ENCODE measurements at places on chromosomes 1 and 21.

DNA sequence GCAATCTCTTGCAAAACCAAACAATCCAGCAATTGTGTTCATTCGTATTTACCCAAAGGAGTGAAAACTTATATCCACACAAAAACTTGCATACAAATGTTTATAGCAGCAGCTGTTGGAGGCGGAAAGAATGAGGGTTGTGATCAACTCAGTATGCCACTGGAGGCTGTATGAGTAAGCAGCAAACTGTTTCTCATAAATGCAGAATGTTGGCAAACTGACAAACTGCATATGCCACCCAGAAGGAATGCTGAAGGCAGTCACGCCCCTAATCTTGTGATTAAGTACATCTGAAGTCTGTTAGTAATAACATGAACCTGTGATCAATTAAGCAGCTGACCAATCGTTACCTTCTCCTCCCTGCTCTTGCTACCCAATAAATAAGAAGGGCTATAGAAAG lies 60.5 kb upstream of the CR2 start:
- DNase-seq, result peak; percentile 17

DNA sequence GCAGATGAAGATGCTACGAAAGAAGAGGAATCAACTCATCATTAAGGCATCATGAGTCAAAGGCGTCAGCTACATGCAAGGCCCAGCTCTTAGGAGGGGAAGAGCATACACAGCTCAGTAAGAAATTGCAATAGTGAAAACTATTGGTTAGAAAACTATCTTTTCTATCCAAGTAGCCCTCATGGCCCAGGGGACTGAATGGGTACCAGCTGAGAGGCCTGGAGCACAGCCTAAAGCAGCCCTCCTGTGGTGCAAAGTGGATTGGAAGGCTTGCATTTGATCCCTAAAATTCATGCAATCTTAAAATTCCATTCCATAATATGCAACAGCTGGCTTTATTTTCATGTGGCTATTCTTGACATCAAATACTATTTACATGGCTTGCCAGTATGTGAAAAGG lies 251.8 kb upstream of the USP24 start:
- DNase-seq, result no peak

DNA sequence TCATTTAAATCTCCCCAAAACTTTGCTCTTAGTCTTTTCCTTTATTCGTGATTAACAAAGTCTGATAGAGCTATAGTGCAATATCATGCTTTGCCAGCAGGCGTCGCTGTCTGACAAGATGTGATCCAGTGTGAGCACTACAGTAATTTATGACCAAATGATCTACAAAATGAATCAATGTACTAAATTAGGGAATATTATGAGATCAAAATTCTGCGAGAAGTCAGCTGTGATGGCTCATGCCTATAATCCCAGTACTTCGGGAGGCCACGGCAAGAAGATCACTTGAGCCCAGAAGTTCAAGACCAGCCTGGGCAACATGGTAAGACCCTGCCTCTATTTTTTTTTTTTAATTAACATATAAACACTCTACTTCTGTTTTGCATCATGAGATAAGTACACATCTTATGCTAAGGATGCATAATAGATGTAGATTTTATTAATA lies 3.6 kb upstream of the SPSB1 start:
- DNase-seq, result no peak

DNA sequence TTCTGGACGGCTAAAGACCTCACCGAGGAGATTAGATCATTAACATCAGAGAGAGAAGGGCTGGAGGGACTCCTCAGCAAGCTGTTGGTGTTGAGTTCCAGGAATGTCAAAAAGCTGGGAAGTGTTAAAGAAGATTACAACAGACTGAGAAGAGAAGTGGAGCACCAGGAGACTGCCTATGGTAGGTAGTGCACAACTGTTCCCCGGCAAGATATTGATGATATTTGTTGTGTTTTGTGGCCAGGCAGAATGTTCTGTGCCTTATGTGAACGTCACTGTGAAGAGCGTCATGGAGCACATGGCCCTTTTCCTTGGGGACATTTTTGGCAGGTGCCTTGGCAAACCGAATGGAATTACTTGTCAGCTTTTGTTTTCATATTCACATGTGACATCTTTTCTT lies 191.7 kb downstream of the DISC1 start:
- DNase-seq, result no peak

DNA sequence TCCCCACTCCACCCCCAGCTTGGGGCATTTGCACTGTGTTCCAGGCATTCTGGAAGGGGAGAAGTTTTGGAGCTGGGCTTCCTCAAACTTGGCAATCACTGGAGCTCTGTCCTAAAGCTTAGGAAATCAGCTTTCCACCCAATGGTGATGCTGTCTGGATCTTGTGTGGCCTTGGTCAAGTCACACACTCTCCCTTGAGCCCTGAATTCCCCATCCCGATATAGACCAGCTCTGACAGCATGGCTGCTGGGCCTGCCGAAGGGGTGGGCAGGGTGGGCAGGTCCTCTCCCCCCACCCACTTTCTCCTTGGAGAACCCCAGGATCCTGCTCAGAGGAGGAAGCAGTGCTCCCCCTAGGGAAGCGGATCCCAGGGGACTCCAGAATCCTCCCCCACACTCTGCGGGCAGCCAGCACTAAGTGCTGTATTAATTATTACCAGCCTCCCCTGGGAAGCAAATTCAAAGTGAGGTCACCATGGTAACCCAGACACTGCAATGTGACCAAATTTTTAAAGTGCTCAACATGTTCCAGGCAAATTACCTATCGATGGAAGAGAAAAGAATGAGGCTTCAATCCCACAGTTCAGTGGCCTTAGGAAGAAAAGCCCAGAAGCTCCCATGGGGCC lies 21.3 kb upstream of the LDLRAP1 start:
- no peak for DNase-seq

- no peak for DNase-seq
These were observed 48.0 kb upstream of the TMEM125 start for GRCh38 chr1:43221797-43222196.

- no peak for DNase-seq
These were observed 131.4 kb downstream of the HS2ST1 start for GRCh38 chr1:87045761-87046304.

DNA sequence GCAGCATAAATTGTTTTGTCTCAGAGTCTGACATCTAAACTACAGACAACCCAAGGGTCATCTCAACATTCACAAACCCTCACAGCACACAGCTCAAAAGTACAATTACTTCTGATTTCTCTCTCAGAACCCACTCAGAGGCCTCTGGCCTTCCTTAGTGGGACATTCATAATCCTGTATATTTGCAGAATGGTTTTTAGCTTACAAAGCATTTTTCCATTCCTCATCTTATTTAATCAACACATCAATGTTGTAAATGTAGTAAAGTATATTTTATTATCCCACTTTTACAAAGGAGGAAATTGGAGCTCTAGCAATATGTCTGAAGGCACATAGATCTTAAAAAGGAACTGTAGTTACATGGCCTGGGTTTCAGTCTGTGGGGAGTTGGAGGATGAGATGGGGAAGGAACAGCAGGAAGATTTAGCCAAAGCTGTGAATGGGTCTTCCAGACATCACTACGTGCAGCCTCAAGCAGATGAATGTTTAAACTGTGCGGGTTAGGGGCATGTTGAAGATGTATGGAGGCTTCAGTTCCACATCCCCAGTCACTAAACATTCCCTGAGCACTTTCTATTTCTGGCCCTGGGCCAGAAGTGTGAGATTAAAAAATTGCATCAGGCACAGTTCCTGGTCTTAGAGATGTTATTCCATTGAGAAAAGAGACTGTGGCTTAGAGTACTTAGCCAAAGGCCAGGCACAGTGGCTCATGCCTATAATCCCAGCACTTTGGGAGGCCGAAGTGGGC lies 13.3 kb downstream of the AKNAD1 start:
- no peak for DNase-seq

DNA sequence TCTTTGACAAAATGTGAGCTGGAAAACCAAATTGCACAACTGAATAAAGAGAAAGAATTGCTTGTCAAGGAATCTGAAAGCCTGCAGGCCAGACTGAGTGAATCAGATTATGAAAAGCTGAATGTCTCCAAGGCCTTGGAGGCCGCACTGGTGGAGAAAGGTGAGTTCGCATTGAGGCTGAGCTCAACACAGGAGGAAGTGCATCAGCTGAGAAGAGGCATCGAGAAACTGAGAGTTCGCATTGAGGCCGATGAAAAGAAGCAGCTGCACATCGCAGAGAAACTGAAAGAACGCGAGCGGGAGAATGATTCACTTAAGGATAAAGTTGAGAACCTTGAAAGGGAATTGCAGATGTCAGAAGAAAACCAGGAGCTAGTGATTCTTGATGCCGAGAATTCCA lies 42.7 kb downstream of the CENPF start:
- no peak for DNase-seq

GRCh38 chr1:70672442-70672888 lies 261.4 kb downstream of the CTH start:
- no peak for DNase-seq

DNA sequence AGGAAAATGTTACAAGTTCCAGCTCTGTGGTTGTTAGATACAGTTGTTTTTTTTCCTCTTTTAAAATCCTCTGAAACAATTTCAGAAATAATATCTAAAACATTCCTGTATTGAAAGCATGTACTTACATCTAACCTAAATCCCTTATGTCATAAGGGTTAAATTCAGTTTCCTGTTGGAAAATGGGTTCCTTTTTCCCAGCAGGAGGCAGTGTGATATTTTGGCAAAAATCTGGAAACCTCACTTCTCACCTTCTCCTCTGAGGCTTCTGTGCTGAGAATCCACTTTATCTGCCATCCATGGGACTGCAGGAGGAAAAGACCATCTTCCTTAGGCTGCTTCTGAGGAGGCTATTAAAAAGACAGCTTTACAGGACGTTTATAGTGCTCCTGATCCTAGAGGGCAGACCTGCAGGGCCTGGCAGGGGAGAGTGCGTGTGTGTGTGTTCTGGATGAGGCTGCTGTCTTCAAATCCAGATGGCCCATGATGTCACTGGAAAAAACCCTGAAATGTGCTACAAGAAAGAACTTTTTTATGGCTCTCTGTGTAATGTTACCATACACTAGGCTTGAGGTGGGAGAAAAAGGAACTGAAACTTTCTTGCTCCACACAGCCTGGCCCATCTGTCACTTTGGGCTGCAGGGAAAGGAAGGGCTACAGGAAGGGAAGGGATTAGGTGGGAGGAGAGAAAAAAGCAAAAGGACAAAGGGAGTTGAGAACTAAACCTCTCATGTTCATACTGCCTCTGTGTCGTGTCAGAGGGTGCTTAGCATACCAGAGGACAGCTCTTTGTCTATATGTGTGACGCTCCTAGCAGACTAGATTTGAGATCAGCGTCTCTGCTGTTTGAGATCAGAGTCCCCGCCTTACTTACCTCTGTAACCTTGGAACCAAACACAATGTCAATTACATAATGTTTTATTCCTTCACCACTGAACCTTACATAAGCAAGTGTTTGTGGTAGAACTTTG lies 379.2 kb upstream of the SPAG17 start:
- DNase-seq, result no peak

GRCh38 chr1:125119024-125119441 lies 3934.3 kb downstream of the SRGAP2C start:
- DNase-seq, result no peak

DNA sequence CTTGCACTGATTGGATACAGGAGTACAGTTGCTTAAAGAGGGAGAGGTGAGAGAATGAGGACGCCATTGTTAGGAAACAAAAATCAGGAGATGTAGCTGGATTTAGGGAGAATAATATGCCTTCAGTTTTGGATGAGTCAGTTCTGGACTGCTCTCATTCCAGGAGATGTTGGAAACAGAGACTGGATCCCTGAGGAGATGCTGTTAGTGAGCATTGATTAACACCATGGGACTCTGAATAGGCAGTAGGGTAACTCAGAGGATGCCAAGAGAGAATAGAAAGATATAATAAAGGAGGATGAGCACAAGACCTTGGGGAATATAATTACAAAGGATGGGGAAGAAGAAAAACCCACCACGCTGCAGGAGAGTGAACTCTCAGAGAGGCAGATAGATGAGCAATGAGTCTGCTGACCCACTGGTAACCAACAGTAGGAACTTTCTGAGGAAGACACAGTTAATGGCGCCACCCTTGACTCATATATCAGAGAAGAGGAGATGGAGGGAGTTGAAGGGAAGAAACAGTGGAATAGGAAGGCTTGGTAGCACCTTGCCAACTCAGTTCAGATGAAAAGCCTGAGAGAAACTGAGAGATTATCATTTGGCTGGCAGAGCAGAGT lies 10.5 kb downstream of the KCNJ15 start:
- no peak for DNase-seq

DNA sequence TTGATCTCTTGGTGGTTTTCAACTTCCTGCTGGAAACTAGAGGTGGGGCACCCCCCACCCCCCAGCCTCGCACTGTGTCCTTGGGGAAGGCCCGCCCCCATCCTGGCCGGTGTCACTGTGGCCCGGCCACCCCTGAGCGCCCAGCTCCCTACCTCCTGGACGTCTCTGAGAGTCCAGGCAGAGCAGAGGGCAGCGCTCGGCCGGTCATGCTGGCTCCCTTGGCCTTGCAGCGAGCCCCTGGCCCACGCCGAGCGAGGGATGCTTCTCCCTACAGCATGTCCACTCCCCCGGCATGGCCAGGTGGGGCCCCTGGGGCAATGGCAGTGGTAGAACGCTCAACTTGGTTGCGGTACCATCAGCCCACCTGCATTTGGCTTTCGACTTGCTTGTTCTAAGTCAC lies 28.7 kb upstream of the TRAPPC10 start:
- DNase-seq, result no peak

DNA sequence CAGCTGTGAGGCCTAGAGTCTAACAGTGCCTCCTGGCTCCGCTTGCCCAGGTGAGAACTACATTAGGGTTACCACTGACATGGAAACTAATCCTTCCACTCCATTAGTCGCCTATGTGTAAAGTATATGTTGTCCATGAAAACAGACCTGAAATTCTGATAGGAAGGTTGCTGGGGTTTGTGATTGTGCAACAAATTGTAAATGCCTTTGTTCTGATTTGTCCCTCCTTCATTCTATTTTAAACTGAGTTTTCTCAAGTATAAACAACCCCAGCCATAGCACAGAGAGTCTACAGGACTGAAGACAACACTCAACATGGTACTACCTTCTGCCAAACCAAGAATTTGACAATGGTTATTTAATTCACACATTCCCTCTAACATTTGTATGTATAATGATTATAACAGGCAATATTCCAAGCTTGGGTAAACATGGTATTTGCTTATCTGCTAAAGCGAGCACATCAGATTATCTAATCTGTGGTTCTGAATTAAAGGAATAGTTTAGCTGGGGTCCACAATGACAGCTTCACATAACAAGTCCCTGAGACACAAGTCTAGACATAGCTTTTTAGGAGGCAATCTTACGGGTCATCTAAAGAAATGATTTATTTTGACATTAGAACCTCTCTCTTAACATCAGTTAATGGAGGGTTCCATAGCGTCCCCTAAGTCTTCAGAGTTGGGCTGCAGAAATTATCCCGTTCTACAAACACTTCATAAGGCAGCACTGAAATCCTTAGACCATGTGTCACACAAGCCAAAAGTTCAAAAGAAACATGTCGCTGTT lies 633.0 kb downstream of the SMYD3 start:
- DNase-seq, result no peak

DNA sequence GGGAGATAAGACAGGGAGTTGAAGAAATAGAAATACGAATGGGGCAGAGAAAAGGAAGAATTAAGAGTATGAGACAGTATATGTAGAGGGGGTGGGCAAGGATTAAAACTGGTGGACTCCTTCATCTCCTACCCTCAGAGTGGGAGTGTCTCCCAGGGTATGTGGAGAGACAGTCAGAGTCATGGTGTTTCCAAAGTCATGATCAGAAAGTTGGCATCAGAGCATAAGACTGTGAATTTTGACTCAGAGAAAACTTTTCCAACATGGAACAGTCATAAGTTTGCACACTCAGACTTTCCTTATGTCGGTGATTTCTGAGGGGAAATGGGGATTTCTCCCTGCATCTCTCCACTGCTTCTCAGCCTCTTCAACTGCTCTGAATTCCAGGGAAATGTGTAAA lies 2.4 kb downstream of the CD84 start:
- no peak for DNase-seq

All from AG08396 (cell line).